ENCODE measurements at places on chromosomes 1 and 21.

DNA sequence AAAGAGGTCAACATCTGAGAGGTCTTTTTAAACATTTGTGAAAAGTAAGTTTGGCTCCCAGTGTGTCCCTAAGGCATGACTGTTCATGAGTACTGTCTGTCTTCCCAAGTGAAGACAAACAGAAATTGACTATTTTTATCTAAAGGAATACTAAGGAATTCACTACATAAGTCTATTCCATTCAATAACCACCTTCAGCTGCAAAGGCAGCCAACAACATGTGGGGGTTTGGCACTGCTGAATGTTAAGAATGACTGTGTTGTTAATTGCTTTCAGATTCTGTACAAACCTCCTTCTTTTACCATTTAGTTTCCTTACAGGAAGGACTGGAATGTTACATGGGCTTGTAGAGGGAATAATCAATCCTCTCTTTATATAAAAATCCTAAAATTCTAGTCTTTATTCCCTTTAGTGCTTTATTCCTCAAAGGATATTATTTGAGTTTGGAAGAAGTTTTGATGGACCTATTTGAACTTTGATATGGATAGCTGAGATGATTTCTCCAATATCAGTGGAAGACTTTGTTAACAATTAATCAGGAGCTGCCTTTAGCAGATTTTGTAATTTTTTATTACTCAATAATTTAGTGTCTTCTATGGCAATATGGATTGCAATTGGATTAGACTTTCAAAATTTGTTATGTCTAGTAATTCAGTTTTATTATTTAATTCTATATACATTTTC, 201.7 kb upstream of the CHRM3 start:
- no peak for DNase-seq

DNA sequence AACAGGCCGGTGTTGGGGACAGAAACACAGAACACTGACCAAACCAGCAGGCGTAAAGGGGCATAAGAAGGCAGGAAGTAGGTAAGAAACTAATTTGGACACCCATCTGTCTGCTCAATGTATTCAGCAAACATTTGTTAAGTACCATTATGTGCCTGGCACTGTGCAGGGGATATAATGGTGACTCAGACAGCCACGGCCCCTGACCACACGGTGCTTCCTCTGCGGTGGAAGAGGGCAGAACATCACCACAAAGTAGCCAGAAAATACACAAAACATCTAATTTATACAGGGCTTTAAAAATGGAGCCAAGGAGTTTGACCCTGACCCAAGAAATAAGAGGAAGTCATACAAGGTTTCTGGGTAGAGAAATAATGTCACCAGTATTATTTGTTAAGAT, 12.9 kb downstream of the DNAJC11 start:
- DNase-seq, result no peak

DNA sequence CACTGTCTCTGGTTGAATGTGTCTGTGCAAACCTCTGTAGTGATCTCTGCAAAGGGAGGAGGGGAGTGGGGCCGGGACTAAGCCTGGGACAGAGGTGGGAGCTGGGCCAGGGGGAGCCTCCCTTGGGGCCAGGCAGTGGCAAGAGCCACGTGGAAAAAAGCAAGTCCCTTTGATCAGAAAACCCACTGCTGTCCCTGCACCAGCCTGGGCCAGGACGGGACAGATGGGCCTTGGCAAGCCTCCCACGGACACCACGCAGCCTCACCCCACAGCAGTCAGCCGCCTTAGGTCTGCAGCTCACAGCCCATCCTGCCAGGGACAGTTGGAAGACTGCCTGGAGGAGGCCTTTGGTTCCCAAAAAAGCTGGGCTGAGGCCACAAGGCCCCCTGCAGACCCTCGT, 11.7 kb upstream of the TRAPPC10 start:
- DNase-seq, result no peak

GRCh38 chr1:184405801-184406142, 18.9 kb downstream of the C1orf21 start:
- DNase-seq, result no peak

DNA sequence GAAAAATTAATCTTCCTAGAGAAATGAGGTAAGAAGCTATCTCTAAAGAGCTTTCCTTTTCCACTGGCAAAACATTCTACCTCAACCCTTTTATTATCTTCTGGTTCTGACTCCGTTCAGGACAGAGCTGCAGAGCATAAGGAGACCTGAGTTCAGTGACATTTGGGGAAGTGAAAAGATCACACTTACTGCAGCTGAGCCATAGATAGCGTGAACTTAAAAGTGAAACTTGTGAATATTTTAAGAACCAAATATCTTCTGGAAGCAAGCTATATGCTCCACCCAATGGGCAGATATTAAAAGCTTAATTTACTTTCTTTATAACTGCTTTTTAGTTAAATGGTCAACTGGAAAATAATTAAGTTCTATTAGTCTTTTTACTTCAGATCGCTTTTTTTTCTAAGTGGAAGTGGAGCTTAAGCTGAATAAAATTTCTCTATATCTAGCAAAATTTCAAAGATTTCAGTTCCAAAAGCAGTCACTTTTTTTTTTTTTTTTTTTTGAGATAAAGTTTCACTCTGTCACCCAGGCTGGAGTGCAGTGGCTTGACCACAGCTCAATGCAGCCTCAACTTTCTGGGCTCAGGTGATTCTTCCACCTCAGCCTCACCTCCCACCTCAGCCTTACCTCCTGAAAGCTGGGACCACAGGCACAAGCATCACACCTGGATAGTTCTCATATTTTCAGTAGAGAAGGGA, 11.9 kb downstream of the PTPN22 start:
- DNase-seq, result no peak

Data from NCI-H524 treated with DMSO at 0.1 percent for 48 hours (cell line).